Activated CD4-positive, alpha-beta T cell treated with anti-CD3 and anti-CD28 coated beads, Interleukin-2, amount 50 U/mL, for 48 hours (primary cell): ENCODE measurements at places on chromosomes 3 and 15.

DNA sequence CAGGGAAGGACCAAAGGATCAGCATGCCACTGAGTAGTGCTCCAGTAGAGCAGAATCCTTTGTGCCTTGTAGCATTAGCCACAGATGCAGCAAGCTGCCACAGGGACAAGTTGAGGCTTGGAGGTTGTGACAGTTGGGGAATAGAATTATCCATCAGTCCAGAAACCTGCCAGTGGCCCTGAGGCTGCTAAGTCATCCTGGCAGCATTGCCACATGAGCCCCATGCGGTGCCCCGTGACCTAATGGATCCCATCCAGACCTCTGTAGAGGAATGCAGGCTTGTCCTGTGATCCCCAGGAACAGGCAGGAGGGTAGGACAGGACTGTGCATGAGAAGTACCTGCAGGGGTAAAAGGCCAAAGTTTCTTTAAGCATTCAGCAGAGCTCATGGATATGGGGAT lies 51.7 kb downstream of the BOC start:
- no peak for DNase-seq

DNA sequence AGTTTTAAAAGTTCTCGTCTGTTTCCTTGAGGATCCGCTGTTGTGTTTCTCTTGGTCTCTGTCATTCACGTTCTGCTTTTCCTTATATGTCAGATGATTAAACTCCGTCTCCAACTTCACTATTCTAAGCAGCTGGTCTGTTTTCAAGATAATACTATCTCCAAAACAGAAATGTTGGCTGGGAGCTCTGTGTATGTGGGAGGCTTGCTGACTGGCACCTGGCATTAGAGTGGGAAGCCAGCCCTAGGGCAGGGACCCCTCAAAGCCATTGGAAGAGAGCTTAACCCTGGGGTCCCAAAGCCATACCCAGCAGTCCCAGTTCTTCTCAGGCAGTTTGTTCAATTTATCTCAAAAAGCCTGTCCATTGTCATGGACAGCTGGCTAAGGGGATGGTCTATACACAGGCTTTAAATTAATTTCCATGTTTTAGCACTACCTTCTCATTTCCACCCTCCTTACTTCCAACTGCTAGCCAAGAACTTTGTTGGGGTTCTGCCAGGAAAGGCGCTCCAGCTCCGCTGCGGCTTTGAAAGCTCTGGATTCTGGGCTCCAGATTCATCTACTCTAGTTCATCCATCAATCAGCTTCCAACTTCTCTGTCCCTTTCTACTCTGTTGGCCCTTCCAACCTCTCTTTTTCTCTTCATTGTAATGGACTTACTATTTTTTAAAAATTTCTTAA lies 9.2 kb downstream of the BTBD1 start:
- DNase-seq = no peak

GRCh38 chr15:63374686-63375520 lies 6.7 kb downstream of the CA12 start:
- peak; percentile 71 for DNase-seq

DNA sequence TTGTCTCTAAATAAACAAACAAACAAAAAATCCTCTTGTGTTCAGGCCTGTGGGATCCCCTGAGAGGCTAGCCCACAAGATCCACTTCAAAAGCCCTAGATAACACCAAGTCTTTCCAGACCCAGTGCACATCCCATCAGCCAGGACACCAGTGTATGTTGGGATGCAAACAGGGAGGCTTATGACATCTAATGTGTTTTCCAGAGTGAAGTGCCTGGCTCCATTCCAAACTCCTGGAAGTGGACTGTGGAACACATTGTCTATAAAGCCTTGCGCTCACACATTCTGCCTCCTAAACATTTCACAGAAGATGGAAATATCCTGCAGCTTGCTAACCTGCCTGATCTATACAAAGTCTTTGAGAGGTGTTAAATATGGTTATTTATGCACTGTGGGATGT lies 57.0 kb downstream of the MLH1 start:
- DNase-seq = no peak

DNA sequence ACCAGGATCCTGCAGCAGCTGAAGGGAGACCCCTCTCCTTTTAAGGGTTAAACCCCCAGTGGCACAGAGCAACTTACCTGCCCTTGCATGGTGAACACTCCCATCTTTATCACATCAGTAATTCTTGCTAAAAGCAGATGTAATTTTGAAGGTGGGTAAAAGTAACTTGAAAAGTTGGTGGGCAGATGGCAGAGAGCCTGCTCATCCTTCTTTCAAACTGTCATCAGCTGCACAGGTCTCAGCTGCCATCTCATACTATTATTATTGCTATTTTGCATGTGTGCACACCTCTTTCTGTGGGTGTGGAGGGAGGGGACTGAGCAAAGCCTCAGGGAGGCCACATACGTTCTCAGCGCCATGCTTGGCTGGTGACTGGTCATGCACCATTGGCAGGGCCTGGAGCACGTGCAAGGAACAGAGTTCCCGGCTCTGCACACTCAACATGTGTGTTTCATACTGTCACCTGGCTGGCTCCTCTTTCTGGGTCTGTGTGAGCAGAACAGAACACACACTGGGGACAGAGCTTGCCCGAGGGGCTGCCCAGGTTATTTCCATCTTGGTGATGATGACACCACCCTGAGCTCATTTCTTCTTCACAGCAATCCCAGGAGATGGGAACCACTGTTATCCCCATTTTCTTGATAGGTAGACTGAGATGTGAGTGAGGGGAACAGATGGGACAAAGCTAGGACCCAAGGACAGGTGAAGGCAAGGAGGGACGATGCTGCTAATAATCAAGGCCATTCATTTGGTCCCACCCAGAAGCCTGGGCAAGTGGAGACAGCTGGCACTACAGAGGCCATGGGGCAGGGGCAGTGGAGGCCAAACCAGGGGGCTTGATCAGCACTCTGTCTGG lies 95.8 kb upstream of the KLF13 start:
- no peak for DNase-seq

DNA sequence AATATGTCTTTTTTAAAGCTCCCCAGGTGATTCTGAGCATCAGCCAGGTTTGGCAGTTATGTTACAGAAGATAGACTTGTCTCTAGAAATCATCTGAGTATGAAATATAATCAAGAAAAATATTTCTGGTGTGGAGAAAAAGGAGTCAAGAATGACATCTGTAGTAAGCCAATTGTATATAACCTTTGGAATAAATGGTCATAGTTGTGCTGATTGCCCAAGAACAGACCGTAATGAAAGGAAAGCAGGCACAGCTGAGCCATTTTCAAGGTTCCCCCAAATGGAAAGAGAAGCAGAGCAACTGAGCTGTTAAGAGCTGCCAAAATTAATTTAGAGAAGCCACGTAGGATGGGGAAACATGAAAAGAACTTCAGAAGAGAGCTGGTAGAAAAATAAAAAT lies 26.6 kb downstream of the GOLM2 start:
- no peak for DNase-seq

DNA sequence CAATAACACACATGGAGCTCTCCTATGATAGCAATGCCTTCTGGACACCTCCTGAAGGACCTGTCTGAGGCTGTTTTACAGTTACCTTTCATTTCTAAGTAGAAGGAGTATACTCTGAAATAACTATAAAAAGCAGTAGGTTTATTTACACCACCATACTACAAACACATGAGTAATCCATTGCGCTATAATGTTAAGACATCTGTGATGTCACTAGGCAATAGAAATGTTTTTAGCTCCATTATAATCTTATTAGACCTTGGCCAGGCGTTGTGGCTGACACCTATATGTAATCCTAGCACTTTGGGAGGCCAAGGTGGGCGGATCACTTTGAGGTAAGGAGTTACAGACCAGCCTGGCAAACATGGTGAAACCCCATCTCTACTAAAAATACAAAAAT lies 24.7 kb downstream of the PXK start:
- no peak for DNase-seq

DNA sequence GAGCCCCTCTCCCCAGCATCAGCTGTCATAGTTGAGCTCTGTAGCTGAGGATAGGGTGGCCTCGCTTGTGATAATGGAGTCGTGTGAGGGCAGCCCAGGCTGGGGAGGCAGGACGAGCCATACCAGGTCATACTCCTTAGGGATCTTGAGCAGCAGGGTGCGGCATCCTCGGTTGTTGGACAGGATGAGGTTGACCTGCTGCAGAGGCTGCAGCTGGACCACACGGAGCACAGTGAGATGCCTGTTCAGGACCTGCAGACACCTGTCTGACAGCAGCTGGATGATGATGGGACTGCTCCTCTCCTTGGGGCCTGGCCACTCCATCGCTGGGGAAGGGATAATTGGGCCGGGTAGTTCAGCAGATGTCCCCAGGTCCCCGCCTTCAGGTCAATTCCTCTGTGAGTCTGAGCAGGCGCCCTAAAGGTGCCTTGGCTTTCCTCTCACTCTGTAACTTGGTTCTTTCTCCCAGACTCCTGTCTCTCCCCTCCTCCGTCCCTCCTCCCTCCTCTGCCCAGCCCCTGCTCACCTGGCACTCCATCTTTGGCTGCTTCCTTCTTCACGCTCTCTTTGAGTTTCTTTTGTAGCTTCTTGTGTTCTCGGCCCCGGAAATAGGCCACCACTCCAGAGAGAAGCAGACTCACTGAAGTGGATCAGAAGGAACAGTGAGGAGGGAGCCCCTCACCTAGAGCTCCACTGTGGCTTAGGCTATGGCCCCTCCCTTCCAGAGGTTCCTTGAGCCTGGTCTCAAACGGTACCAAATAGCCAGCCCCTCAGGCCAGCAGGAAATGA lies 7.8 kb downstream of the DUOX2 start:
- no peak for DNase-seq

GRCh38 chr15:65335278-65336055 lies 31.0 kb downstream of the RNU5B-1 start:
- no peak for DNase-seq

- no peak for DNase-seq
These were observed 2.2 kb downstream of the STARD9 start for GRCh38 chr15:42577514-42578031.
